ENCODE measurements at places on chromosomes 12 and 14.

DNA sequence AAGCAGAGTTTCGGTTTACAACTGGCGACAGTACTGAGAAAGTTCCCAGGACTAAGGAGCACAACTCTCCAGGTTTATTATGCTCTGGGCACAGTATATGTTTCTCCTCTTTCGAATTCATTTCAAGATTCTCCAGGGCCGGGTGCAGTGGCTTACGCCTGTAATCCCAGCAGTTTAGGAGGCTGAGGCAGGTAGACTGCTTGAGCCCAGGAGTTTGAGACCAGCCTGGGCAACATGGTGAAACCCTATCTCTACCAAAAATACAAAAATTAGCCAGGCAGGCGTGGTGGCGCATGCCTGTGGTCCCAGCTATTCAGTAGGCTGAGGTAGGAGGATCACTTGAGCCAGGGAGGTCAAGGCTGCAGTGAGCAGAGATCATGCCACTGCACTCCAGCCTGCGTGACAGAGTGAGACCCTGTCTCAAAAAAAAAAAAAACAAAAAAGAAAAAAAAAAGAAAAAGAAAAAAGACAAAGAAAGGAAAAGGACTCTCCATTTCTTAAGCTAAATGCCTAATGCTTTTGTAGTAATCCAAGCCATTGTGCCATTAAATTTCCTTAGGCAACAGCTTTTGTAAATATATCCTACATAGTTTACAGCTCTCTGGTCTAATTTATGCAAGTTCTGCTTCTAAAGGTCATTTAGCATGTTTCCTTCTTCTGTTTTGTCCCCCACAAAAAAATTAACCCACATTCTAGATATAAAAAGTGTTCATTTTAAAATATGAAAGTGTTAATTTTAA lies 34.8 kb downstream of the ATL1 start:
- DNase-seq: no peak

DNA sequence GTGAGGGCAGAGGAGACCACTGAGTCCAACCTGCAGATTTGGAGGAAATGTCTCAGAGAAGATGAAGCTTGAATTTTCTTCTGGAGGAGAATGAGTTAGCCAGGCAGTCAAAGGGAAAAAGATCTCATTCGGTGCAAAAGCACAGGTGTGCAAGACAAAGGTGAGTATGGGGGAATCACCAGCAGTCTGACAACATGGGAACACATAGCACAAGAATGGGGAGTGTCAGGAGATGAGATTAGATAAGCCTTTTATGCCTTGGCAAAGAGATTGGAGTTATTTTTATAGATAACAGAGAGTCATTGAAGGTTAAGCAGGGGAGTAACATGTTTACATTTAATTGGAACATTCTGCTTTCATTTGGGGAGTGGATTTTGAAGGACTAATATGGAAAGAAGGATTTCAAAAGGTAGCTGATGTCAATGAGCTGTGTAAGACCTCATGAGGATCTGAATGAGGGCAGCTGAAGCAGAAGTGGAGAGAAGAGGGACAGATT lies 171.3 kb upstream of the NTF3 start:
- no peak for DNase-seq

DNA sequence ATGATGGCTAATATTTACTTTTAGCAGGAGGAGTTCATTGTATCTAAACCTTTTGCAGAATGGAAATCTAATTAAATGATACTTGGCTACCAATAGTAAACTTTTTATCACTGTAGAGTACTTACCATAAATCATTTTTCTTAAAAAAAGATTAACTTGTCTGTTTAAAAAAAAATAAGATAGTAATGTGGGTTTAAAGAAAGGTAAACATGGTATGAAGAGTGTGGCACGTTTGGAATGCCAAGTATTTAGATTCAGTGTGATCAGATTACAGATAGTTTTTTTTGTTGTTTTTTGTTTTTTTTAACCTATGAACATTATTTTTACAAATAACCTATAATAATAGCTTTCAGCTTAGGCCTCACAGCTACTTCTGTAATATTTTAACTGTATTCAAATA lies 25.8 kb downstream of the KTN1 start:
- DNase-seq: no peak

DNA sequence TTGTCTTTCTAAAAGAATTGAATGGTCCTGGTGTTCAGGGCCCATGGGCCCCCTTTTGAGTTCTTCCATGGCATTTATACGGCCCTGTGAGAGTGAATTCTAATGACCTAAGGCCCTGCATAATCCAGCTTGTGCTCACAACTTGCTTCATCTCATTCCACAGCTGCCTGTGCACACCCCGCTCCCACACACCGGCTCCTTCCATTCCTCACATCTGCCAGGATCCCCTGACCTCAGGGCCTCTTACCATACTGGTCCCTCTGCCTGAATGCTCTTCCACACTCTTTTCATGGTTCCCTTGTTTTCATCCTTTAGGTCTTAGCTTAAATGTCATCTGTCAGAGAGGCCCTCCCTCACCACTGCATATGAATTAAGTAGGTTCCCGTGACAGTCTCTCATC lies 49.5 kb upstream of the EGLN3 start:
- no peak for DNase-seq

- no peak for DNase-seq
These were observed 7.3 kb downstream of the STAT6 start for GRCh38 chr12:57103856-57104255.

DNA sequence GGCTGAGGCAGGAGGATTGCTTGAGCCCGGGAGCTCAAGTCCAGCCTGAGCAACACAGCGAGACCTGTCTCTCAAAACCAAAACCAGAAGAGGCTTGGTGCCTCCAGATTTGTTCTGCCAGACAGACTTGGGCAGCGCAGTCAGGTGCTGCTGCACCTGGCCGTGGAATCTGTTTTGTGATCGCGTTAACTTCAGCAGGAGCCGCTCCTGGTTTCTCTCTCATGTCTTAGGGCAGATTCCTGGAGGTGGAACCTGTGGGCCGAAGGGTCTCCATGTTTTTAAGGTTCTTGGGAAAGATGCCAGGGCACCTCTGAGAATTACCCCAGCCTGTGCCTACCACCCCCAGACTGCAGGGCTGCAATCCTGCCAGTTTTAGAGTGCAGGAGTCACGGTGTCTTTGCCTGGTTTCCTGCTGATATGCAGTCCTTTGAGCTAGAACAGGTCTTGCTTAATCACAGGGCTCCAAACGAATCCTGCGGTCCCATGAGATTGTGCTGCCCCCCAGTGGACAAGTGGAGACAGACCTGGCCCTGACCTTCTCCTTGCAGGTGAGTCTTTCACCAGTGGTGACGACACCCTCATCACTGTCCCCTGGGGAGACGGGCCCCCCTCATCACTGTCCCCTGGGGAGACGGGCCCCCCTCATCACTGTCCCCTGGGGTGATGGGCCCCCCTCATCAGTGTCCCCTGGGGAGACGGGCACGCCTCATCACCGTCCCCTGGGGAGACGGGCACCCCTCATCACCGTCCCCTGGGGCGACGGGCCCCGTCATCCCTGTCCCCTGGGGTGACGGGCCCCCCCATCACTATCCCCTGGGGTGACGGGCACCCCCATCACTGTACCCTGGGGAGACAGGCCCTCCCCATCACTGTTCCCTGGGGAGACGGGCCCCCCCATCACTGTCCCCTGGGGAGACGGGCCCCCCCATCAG lies 37.6 kb downstream of the PACS2 start:
- DNase-seq: peak; percentile 79

- DNase-seq: no peak
These were observed 116.2 kb upstream of the ATP2B1 start for GRCh38 chr12:89824822-89825221.

GRCh38 chr14:58107947-58108552 lies 44.0 kb downstream of the ARMH4 start:
- no peak for DNase-seq

GRCh38 chr14:102911541-102911951 lies 10.9 kb upstream of the AMN start:
- no peak for DNase-seq

DNA sequence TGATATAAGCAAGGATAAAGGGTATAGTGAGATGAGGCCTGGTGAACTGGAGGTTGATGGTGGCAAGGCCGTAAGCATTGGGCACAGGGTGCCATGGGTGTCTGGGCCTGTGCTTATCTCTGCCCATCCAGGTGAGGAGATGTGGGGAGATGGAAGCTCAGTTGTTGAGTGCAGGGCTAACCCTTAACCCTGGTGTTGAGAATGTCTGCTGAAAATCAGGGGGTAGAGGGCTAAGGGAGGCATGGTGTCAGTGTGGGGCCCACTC lies 86.1 kb downstream of the SYNE2 start:
- DNase-seq: no peak

DNA sequence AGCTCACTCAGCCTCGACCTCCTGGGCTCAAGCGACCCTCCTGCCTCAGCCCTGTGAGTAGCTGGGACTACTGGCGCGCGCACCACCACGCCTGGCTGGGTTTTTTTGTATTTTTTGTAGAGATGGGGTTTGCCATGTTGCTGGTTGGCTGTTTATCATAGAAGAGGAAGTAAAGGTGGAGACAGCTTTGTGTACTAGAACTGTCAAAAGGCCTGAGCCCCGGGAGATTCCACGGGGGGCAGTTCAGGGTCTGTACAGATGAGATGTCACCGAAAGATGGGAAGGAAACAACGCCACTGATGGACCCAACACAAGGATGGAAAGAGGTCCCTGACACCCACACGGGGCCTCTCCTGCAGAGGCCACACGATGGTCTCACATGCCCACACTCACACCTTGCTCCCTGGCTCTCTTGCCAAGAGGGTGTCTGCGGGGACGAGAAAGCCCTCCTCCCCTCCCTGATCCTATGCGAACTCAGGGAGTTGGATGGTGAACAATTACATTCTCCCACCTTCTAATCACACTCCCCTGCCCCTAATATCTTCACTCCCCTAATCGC lies 66.6 kb downstream of the KDM2B start:
- no peak for DNase-seq

DNA sequence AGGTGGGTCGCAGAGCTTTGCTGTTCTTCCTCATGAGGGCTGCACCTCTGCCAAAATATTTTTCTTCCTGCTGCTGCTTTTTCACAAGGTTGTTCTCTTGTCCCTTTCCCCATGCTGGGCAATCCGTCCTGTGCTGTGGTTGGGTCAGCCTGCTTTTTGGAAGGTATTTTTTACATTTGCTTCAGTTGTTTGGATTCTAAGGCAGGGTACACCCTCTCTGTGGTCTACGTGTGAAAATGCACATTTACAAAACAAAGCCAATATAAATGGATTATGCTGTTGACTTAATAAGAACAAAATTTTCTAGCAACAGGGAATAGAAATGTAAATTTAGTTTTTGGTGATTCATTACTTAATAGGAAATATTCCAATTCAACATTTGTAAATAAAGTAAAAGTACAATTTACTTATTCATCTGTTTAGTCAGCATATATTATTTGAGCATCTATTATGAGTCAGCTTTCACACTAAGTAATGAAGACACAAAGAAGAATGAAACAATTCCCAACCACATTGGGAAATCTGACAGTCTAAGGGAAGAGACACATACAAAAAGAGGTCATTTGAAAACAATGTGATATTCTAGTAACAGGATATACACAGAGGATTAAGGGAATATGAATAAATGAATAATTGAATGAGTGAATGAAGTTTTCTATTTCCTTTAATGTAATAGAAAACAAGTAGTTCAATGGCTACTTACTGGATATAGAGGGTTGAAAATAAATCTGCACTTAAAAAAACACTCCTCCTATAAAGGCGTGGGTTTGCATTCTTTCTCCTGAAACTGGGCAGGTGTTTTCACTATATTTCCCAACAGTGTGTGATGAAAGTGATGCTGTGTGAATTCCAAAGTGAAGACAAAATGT lies 94.6 kb upstream of the PRICKLE1 start:
- no peak for DNase-seq

DNA sequence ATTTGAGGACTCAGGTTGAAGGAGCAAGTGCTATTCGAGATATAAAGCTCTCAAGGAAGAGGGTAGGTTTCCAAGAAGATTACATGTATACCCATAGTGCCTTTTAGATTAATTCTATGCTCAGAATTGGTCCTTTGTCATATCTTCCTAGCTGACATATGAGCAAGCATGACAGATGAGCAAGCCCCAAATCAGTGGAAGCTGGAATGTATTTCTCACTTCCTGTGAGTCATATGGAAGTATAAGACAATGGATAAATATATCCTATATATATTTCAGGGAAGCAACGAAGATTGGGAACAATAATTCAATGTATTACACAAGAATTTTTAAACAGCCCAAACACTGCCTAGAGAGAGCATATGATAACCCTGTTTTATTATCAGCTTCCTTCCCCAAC lies 674.1 kb upstream of the ATXN7L3B start:
- DNase-seq: no peak

DNA sequence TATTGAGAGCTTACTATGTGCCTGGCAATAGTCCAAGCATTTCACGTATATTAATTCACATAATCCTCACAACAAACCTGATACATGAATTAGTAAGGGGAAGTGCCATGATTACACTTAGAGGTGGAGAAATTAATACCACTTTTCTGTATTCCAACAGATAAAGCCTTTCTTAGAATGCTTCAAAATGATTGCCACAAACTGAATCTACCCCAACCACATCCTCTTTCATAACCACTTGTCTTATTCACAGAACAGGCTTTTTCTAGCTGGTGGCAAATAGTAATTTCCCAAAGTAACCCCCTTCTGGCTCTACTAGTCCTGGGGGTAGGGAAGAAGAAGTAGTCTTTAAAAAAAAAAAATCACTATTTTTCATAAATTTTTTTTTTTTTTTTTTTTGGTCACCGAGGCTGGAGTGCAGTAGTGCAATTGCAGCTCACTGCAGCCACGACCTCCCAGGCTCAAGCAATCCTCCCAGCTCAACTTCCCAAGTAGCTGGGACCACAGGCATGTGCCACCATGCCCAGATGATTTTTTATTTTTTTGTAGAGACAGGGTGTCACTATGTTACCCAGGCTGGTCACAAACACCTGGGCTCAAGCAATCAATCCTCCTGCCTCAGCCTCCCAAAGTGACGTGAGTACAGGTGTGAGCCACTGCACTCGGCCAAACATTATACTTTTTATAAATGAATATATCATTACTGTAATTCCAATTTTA lies 59.0 kb upstream of the ARID2 start:
- no peak for DNase-seq

DNA sequence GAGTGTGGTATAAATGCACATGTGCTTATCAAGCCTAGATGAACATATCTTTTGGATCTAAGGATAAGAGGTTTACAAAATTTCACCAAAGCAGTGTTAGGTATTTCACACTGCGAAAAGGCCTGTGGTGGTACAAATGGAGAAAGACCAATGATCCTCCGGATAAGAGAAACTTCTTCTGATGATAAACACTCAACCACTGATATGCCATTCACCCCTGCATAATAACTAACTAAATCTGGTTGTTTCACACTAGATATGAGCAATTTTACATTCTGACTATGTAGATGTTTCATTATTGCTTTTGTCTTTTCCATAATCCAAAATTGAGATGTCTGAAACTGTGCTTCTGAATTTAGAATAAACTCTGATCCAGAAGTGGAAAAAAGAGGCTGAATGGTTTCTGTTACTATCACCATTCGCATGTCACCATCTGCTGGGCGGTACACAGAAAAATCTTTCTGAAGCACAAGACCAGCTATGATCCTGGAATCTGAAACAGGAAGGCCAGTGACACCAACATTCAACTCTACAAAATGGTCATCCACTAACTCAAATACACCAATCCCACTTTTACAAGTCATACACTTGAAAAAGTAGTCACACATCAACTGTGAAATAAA lies 1.3 kb downstream of the BBS10 start:
- DNase-seq: no peak

GRCh38 chr14:53951627-53952303 lies 4.9 kb downstream of the BMP4 start:
- no peak for DNase-seq

GRCh38 chr12:13194401-13195110 lies 2.0 kb upstream of the EMP1 start:
- no peak for DNase-seq

Measured in right renal cortex interstitium (tissue), 3 donors.